NCI-H2171 (cell line): ENCODE measurements at places on chromosomes 16 and 17.

DNA sequence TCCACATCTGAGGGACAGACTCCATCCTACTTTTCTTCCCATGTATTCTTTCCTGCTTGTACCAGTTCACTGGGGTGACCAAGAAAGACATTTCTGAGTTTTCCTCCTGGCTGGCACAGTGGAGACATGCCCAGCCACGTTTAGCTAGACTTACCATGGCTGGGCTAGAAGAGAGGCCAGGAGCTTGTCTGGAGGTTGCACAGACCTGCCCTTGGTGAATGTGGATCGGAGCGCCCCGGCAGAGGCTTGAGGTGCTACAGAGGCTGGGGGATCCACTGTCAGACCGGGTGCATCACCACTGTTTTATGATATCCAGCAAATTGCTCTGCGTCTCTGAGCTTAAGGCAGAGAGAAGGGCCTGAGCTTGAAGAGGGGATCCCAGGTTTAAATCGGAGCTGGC is 3.5 kb downstream of the IL4R start:
- DNase-seq, result no peak

- no peak for DNase-seq
Measured at GRCh38 chr17:67258821-67259468, 13.9 kb upstream of the HELZ start.

GRCh38 chr17:58352596-58353388 is 791 bp upstream of the SUPT4H1 start:
- DNase-seq, result peak; percentile 76

GRCh38 chr17:40035162-40035559 is 19.0 kb downstream of the MED24 start:
- DNase-seq, result no peak

GRCh38 chr17:17146786-17147406 is 59.2 kb downstream of the PLD6 start:
- DNase-seq, result no peak

DNA sequence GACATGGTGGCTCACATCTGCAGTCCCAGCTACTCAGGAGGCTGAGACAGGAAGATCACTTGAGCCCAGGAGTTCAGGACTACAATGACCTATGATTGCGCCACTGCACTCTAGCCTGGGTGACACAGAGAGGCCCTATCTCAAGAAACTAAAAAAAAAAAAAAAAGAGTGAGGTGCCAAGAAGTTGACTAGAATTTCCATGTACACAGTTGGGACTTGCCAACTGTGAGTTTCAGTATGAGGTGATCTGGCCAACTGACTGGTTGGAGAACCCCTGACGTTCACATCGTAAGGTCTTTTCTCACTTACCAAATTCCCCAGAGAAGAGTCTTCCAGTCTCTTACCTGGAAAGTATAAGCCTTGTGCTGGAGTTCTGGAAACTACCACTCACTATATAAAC is 3.1 kb upstream of the MED11 start:
- no peak for DNase-seq

GRCh38 chr16:26688105-26688504 is 378.6 kb upstream of the C16orf82 start:
- no peak for DNase-seq

- no peak for DNase-seq
Measured at GRCh38 chr16:1308036-1308976, 1.1 kb upstream of the UBE2I start.

GRCh38 chr17:164303-165235 is 16.9 kb downstream of the DOC2B start:
- DNase-seq, result no peak

- no peak for DNase-seq
Measured at GRCh38 chr16:2734844-2735515, 15.0 kb upstream of the PRSS27 start.

DNA sequence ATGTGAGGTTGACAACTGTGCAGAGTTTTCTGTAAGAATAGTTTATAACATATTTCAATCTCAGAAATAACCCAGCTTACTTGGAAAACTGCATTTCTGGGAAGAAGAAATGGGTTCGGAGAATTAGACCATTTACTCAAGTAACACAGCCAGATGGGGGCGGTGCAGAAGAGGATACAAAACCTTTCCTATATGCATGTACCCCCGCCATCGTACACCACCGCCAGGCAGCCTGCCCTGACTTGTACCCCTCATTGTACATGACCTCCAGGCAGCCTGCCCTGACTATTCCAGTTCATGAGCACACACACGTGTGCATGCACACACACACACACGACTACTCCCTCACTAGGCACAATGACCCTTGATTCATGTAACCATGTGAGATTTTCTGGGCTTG is 154.0 kb downstream of the C16orf78 start:
- no peak for DNase-seq

DNA sequence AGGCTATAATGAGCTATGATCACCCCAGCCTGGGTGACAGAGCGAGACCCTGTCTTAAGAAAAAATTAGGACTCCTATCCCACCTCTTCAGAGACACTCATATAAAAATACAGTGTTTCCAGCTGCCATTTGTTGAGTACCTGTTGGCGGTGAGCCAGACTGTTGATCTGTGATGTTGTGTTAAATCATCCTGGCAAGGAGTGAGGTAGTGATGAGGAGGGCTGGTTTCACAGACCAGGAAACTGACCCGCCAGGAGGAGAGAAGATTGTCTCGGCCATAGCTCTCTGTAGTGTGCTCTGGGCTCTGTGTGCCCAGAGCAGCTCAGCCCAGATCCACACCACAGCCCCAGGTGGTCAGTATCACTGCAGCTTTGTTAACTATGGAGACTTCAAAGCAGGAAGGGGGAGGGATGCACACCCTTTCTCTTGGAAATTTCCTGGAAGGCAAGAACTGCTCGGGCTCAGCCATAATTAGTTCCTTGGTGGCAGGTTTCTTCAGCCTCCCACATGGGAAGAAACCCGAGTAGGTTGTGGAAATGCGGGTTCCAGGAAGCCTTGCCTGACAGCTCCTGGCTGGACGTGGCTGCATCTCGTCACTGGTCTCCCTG is 343.0 kb downstream of the SNX29 start:
- DNase-seq, result peak; percentile 53

GRCh38 chr17:72715906-72716572 is 376.4 kb downstream of the SLC39A11 start:
- no peak for DNase-seq

DNA sequence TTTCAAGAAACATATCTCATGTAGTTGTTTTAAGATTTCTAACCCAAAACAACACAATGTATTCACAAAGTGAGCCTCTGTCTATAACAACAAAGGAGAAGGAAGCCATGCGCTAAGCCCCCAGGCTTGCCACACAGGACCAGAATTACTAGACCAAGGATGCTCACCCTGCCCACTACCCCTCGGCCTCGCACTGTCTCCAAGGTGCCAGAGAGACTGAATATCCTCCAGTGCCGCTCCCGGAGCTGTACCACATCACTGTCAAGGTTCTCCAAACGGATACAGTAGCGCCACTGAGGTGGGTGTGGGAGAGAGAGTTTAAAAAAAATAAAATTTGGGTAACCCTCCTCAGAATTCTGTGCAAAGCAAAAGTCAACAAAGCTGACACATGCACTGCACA is 7.1 kb downstream of the POLDIP2 start:
- DNase-seq, result no peak

GRCh38 chr17:1931844-1932579 is 93.1 kb downstream of the RTN4RL1 start:
- no peak for DNase-seq

- peak; percentile 13 for DNase-seq
Measured at GRCh38 chr17:45131616-45132319, 547 bp downstream of the PLCD3 start.

GRCh38 chr16:2121853-2122252 is 13.8 kb downstream of the PKD1 start:
- DNase-seq, result no peak

- peak; percentile 41 for DNase-seq
Measured at GRCh38 chr16:31451681-31452351, 7.5 kb upstream of the ARMC5 start.

DNA sequence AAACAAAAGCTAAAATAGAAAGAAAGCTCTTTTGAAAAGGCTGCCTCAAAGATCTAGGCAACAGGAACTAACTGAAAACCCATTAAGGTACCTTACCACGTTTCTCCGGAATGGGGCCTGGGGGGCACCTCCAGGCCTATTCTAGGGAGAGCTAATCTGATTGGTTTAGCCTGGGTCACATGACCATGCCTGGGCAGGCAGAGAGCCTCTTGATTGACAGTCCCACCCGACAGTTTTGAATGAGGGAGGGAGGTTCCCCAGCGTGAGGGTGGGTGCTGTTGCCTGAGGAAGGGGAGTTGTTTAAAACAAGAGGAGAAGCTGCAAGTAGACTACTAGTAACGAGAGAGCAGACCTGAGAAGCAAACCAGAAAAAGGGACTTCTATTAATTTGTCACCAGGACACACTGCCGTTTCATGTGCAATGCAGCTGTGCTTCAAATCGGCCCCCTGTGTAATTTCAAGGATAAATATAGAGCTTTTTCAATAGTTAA is 143.4 kb upstream of the HS3ST2 start:
- no peak for DNase-seq

GRCh38 chr17:40427002-40427491 is 9.4 kb upstream of the TOP2A start:
- DNase-seq, result no peak

GRCh38 chr17:2376107-2376506 is 24.8 kb downstream of the MNT start:
- DNase-seq, result no peak

GRCh38 chr17:51165680-51166197 is 472 bp upstream of the NME2 start:
- DNase-seq, result peak; percentile 77

GRCh38 chr16:57984443-57985203 is 13.7 kb upstream of the CNGB1 start:
- no peak for DNase-seq

- no peak for DNase-seq
Measured at GRCh38 chr16:82049484-82049883, 14.4 kb downstream of the HSD17B2 start.

GRCh38 chr17:42097691-42098631 is at the start of gene ZNF385C:
Gene ZNF385C, minus strand, starts transcription at chr17:42098473. Its CDS starts 35,417 bp downstream, at chr17:42063056.
- peak; percentile 65 for DNase-seq

DNA sequence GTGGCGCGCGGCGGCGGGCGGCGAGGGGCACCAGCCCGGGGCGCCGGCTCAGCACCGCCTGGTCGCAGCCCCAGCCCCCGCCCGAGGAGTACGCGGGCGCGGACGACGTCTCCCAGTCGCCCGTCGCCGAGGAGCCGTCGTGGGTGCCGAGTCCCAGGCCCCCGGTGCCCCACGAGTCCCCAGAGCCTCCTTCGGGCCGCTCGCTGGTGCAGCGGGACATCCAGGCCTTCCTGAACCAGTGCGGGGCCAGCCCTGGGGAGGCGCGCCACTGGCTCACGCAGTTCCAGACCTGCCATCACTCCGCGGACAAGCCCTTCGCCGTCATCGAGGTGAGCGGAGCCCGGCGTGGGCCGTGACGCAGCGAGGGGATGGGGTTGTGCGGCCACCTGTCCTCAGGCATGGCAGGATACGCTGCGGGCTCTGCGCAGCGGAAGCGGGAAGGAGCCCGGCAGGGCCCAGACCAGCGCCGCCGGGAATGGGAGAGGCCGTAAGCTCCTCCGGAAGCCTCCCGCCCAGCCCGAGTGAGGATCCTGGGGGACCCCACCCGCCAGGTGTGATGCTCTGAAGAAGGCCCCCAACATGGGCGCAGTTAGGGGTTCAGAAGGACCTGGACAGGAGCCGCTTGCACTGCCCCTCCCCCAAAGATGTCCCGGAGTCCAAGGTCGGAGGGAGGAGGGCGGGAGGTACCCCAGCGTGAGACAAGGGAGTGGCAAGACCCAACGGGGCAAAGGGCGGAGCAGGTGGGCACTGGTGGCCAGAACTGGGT is 522 bp downstream of the NAGS start:
- DNase-seq, result no peak

DNA sequence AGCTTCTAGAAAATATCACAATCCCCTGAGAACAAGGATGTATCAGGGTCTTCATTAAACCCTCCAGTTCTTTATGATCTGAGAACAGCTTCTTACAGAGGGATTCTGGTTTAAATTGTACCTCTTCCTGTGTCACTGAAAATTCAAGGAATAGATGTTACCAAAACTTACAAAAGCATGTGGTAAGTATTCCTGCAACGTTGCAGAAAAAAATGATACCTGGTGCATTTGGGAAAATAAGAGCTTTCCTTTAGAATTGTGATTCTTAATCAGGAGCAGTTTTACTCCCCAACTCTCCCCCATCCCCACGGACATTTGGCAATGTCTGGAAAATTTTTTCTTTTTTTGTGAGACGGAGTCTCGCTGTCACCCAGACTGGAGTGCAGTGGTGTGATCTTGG is 7.3 kb downstream of the SLFN14 start:
- no peak for DNase-seq

GRCh38 chr16:15811481-15812400 is 45.1 kb downstream of the MYH11 start:
- peak; percentile 18 for DNase-seq

DNA sequence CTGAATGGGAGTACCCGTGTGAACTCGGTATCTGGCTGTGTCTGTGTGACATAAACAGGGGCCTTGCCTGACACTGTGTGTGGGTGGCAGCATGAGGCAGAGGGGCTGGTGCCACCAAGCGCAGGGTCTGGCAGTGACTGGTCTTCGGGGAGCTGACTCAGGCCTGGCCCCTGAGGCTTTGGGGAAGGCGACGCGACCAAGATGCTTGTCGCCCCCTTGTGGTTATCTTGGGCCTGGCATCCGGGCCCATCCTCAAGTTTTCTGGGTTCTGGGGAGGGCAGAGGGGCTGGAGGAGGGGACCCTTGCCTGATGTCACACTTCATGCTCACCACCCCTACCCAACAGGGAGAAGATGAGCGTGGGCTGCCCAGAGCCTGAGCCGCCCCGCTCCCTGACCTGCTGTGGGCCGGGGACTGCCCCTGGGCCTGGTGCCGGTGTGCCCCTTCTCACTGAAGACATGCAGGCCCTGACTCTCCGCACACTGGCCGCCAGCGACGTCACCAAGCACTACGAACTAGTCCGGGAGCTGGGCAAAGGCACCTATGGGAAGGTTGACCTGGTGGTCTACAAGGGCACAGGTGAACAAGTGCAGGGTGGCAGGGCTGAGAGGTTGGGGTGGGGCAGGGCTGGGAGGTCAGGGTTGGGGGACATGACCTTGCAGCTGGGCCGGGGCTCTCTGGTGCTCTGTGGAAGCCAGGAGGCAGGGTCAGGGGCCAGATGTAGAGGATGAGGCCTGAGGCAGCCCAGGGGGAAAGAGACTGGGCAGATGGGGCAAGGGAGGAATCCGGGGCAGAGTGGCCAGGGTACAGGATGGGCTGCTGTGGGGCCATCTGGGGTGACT is 24.9 kb downstream of the SBK1 start:
- peak; percentile 13 for DNase-seq

DNA sequence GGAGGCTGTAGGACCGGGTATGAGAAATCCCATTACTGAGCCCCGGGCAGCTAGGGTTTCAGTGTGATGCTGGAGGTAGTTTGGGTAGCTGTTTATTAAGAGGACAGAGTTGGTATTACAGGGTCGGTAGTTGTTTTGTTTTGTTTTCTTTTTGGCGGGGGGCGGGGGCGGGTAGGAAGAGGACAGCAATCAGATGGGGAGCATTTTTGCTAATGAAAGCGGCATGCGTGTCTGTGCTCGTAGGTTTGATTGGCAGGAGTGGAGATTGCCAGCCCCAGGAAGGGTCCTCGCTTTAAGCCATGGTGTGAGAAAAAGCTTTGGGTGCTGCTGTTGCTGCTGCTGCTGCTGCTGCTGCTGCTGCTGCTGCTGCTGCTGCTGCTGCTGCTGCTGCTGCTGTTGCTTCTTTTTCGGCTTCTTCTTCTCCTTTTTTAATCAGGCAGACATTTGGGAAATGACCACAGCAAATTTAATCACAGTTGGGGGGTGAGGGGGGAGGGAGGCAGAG is 498.5 kb upstream of the ZFHX3 start:
- no peak for DNase-seq

- DNase-seq, result no peak
Measured at GRCh38 chr16:11194913-11195312, 61.1 kb downstream of the SOCS1 start.
